ENCODE measurements at places on chromosomes 11 and 22.

GRCh38 chr22:37128555-37129281, 19.2 kb upstream of the TMPRSS6 start:
- DNase-seq: no peak

DNA sequence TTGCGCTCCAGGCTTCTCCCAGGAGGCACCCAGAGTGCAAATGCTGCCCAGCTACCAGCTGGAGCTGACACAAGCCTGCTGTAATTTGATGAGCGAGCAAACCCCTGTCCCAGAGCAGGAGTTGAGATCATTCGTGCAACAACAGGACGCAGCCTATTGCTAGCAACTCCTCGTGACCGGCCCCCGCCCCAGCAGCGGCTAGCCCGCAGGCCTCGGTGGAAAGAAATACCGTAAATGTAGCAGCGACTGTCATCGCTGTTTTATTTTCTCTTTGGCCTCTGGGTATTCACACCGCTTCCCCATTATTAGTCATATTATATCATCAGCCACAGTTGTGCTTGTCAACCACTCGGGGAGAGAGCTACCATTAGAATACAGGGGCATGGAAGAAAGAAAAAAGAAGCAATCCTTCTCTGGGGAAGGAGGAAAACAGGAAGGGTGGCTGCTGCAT, 59.2 kb upstream of the ATXN10 start:
- peak; percentile 45 for DNase-seq

GRCh38 chr11:104064034-104064630, 27.7 kb downstream of the DDI1 start:
- DNase-seq: no peak

GRCh38 chr11:120303004-120303637, 22.0 kb upstream of the TLCD5 start:
- DNase-seq: peak; percentile 84

- no peak for DNase-seq
These were observed 34.3 kb upstream of the NFRKB start for GRCh38 chr11:129929721-129930120.

DNA sequence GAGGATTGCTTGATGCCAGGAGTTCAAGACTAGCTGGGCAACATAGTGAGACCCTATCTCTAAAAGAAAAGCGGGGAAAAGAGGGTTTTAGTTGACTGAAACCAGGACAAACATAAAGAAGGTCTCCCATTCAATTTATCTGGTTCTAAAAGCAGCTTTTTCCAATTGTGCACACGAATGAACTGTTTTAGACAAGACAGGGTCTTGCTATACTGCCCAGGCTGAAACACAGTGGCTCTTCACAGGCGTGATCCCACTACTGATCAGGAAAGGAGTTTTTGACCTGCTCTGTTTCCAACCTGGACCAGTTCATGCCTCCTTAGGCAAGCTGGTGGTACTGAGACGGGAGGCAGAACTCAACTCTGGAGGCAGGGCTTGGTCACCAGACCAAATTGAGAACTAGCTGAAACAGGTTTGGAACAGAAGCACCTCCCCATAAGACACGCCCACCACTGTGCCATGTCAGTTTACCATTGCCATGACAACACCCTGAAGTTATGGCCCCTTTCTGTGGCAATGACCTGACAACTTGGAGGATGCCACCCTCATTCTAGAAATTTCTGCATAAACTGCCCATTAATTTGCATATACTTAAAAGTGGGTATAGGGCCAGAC, 2.8 kb upstream of the NUCB2 start:
- no peak for DNase-seq

DNA sequence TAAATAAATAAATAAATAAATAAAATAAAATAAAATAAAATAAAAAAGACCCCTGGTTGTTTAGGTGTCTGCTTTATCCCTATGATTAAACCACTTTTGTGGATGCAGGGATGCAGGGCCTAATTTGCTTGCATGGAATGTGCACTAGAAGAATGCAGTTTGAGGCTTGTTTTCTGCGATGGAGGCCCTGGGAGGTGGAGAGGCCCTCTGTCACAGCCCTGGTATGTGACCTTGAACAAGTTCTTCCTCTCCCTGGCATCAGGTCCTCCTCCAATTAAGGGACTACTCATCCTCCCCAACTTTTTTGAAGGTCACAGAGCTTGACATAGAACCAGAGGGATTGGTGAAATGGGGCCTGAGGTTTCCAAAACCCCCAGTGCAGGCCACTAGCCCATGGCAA, 22.7 kb downstream of the KCNJ4 start:
- DNase-seq: no peak

DNA sequence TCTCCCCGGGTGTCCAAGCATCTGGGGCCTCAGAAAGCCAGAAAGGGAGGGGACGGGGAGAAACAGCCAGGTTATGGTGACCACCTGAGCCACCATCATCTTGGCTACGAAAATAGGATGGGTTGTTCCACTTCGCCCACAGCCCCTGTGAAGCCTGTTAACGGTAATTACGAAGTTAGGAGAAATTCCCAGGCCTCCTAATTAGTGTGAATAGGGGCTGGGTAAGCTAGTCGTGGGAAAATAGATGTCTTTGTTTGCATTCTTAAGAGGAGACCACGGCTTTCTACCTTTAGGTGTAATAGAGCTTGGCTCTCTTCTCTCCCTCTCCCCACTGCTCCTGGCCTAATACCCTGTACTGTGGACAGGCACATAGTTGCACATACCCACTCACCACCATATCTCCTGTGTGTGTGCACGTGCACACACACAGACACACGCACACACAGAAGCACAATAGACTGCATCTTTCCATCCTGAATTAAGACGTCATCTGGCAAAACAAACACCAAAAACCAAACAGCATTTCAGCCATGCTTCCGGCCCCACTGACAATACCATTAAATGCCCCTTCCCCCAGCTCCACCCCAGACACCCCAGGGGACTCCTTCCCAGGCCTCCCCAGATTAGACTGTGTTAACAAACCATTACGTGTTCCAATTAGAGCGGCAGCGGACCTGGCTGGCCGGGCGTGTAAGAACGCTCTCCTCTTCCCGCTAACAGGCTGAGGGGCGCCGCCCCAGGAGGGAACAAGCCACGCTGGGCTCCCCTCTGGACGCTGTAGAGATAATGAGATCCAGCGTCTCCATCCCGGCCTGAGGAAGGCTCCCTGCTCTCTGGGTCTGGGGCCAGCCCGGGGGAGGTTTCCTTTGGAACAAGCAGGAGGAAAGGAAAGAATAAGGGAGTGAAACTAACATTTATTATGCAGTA, 72.8 kb downstream of the TP53I11 start:
- peak; percentile 39 for DNase-seq

DNA sequence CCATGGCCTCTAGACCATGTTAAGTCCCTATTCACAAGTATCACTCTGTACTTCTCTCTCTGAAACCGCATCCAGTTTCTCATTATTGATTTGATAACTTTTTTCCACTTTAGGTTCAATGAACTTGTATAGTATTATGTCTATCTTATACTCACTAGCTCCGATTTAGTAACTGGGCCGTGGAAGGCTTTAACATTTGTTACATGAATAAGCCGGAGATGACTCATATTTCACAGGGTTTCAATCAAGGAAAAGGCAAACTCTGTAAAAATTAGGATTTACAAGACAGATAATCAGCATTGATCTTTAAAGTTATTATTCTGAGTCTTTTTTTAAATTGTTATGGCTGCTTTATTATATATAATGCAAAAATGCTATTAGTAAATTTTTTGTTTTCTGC, 662.2 kb upstream of the CNTN5 start:
- no peak for DNase-seq
